ENCODE measurements at places on chromosomes 11 and 22. TPM values are rescaled to one million over a fixed set of nuclear protein-coding genes. Genes with fewer than 3 reads are reported as not detected.

OR2D2 gene
- total RNA-seq, result 0.72 TPM

SLC37A4 gene
- 31.6 TPM for total RNA-seq

CRYBA4 gene
- not detected for total RNA-seq

GRCh38 chr11:69476509-69476961 lies 4.9 kb upstream of the LINC01488 start:
- DNase-seq, result no peak

GRCh38 chr22:23182309-23183060 lies 2.2 kb downstream of the BCR start:
- peak; percentile 84 for DNase-seq

DNA sequence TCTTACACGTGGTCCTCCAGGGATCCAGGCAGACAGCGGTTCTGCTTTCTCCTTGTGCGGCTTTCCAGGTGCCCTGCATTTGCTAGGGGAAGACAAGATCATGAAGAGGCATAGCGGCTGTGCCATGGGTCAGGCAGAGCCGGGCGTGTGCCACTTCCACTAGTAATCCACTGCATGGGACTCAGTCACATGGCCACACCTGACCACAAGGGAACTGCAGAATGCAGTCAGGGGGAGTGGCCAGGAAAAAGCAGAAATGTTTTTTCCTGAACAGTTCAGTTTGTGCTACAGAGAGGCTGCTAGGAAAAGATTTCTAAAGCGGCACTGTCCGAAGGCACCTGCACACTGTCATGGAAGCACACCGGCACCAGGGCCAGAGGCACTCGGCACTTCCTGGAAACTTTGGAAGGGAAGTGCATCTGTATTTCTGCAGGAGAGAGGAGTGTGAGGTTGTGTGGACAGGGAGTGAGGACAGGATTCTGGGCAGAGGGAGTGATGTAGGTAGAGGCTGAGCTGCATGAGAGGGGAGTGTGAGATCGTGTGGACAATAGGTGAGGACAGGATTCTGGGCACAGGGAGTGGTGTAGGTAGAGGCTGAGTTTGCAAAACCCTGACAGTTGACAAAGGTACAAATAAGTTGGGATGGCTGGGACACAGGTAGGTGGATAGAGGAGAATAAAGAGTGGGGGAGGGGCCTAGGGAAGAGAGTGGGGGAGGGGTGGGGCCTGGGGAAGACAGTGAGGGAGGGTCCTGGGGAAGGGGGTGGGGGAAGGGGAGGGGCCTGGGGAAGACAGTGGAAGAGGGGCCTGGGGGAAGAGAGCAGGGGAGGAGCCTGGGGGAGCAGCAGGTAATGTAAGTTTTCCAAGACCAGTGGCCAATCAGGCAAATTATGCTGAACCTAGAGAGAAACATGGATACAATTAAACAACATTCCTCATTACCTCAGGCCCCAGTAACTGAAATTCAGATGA lies 1436.3 kb downstream of the TBC1D22A start:
- DNase-seq, result no peak

GRCh38 chr11:14906578-14906977 lies 14.5 kb upstream of the CYP2R1 start:
- DNase-seq, result peak; percentile 62

- DNase-seq, result no peak
These were observed 27.5 kb downstream of the ZBTB16 start for GRCh38 chr11:114087025-114087424.

DNA sequence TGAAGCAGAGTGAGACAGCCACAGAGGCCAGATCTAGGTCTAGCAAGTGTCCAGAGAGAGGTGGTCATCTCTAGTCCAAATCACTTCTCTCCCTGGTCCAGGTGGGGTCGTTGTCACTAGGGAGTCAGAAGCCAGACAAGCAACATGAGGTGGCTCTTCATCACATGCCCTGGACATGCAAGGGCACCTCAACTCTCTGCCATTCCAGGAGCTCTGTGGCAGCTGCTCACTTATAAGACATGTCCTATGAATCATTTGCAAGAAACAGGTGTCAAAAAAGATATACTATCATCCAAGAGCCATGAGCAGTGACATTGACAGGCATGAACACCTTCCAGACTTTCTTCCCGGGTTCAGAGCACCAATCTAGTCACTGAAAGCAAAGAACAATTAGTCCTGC lies 130.8 kb downstream of the GALNT18 start:
- no peak for DNase-seq

GRCh38 chr11:35146074-35146521 lies 7.1 kb downstream of the CD44 start:
- DNase-seq, result peak; percentile 88

- no peak for DNase-seq
These were observed 23.0 kb downstream of the EHF start for GRCh38 chr11:34643846-34644245.

DNA sequence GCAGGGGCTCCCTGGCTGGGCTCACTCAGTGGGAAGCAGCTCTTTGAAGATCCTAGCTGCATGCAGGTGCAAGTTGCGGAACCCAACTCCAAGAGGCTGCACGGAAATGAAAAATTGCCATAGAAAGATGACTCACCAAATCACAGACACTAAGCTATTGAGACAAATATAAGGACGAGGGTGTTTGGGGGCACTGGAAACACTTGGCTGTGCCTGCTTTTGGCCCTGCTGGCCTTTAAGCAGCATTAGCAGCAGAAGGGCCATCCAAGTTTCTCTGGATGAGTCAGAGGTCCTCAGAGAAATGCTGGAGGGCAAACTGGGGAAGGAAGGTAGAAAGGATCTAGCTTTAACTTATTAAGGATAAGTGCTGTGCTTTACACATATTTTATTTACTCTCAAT lies 282.3 kb downstream of the KIRREL3 start:
- no peak for DNase-seq

- DNase-seq, result no peak
These were observed 273.9 kb downstream of the NTM start for GRCh38 chr11:131644204-131644795.

GRCh38 chr11:110445437-110445836 lies 15.7 kb downstream of the FDX1 start:
- DNase-seq, result no peak

DNA sequence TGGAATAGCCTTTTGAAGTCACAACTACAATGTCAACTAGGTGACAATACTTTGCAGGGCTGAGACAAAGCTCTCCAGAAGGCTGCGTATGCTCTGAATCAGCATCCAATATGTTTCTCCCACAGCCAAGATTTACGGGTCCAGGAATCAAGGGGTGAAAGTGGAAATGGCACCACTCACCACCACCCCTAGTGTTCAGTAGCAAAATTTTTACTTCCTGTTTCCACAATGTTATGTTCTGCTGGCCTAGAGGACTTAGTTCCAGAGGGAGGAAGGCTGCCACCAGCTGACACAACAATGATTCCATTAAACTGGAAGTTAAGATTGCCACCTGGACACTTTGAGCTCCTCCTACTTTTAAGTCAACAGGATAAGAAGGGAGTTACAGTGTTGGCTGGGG lies 68.5 kb upstream of the MPEG1 start:
- DNase-seq, result no peak

DNA sequence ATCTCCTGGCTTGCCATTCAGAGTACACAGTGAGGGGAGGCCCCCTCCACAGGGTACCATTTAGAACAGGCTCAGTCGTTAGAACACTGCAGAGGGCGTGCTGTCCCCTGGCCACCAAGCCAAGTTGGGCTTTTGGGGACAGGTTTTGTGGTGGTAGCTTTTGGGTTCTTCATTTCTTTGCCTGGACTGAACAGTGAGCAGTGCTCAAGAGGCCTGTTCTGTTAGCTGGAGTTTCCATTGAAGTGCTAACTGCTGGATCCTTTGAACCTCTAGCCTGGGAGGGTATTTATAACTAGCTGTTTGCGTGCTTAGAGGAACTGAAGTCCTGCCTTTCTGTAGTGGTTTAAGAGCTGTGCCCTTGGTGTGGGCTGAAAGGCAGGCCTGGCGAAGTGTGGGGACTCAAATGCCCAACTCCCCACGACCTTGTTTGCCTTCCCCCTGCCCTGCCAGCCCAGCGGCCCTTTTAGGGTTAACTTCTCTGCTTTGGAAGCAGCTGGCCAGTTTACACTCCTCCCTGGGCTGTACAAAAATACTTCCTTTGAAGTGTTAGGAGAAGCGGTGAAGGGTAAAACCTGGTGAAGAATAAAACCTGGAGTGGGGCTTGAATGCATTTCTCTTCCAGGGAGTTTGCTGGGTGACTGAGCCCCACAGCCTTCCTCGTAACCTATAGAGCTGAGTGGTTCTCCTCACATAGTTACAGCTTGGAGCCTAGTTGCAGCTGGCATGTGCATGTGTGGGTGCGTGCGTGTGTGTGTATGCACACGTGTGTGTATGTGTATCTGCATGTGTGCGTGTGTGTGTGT lies 34.6 kb downstream of the ZNRF3 start:
- DNase-seq, result no peak

- DNase-seq, result no peak
These were observed 222.5 kb downstream of the MN1 start for GRCh38 chr22:27578937-27579617.

GRCh38 chr11:72678524-72678923 lies 4.3 kb upstream of the PDE2A start:
- DNase-seq, result no peak

DNA sequence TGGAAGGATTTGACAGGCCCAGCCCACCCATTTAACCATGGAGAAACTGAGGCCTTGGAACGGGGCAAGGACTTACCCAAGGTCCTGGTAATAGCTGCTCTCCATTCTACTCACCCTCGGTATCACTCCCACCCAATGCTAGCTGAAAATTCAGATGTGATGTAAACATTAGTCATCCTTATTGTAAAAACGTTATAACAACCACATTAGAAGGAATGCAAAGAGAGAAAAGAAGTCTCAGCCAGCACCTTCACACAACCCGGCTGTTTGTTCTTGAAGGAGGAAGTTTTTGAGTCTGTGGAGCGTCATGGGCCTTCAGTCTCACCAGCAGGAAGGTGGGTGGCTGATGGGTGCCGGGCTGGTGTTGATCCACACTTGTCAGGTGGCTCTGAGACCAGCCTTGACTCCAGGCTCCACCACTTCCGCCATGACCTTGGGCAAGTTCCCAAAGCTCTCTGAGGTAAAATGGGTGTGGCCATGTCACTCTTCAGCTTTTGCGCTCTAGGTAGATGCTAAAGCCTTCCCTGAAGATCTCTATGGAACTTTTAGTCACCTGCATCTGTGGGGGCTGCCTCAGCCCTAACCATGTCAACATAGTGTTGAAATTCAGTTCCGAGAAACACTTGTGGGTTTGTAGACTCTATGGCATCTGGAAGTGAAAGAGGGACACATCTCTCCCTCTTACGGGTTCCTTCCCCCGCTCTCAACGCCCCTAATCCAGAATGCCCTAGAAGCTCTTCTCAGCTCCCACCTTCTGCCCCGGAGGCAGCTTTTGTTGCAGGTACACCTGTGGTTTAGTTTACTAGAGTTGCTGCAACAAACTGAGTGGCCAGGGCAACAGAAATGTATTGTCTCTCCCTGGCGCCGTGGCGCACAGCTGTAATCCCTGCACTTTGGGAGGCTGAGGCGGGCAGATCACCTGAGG lies 14.8 kb downstream of the CD6 start:
- peak; percentile 95 for DNase-seq

DNA sequence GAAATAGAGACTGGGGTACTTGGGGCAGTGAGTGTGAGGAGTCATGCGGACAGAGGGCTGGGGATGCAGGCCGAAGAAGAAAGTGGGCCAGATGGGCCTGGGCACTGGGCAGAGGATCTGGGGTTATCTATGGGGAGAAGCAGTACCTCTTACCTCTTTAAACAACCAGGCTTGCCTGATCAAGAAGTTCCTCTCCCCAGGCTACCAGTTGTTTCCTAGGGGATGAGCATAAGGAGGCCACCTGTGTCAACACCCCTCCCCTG lies 98.4 kb upstream of the PITPNB start:
- no peak for DNase-seq

GRCh38 chr22:36377022-36377631 lies 10.6 kb downstream of the MYH9 start:
- DNase-seq, result peak; percentile 88

DNA sequence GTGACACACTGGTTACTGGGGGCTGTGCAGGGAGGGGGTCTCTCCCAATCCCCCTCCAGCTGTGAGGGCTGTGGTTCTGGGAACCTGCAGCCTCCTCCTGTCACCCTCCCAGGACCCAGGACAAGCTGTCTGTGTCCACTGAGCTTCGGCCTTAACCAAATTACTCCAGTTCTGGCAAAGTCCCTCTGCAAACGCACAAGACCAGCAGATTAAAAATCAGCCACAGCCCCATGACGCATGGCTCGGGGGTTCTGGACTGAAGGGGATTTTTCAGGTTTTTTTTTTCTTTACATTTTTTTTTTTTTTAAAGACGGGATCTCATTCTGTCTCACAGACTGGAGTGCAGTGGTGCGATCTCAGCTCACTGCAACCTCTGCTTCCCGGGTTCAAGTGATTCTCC lies 32.2 kb upstream of the A4GALT start:
- no peak for DNase-seq

DNA sequence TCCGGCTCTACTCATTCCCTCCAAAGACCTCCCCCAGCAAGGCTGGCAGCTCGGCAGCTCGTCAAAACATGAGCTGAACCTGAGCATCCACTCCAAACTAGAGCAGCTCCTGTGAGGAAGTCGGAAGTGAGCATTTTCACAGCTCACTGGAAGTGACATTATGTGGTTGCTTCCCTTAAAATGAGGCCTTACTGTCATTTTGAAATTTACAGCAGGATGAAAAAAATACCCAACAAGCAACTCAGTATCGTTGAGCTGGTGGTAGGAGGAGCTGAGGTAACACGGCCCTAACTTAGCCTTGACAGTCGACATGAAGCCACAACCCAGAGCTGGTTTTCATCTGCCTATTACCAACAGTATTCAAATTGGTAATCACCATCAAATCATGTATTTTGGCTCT lies 38.0 kb upstream of the ARFGAP3 start:
- DNase-seq, result peak; percentile 73

- no peak for DNase-seq
These were observed 10.8 kb upstream of the CALCB start for GRCh38 chr11:15062599-15062998.
